ENCODE measurements at places on chromosomes 4 and X.

DNA sequence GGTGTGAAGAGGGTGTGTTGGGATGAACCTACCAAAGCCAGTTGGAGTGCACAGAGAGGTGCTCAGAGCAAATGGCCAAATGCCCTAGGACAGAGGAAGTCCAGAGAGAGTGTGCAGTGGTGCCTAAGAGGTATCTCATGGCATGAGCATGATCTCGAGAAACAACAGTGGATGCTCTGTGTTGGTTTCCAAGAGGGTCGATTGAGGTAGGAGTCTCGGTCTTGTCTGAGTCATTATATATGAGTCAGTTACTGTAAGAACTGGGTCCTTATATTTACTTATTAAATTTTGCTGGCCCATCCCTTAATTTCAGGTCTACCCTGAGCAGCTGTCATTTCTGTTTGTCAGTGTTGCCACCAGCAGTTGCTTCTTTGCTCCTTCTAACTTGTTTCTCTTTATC lies 86.6 kb upstream of the TMEM150C start:
- DNase-seq: no peak

DNA sequence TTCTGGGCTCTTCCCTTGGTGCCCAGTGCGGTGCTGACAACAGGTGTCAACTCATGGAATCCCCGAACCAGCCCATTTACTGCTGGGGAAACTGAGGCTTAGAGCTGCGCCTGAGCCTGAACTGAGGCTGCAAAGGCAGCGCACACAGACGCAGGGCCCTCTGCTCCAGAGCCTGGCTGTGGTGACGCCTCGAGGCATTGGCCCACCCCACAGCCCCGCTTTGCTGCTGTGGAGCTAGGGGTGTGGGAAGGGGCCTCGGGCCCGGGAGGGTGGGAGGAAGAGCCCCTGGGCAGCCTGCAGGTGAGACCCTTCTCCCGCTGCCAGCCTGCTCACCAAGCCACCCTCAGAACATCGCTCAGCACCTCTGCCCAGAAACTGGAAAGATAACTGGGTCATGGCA lies 97.4 kb upstream of the LRPAP1 start:
- DNase-seq: no peak

DNA sequence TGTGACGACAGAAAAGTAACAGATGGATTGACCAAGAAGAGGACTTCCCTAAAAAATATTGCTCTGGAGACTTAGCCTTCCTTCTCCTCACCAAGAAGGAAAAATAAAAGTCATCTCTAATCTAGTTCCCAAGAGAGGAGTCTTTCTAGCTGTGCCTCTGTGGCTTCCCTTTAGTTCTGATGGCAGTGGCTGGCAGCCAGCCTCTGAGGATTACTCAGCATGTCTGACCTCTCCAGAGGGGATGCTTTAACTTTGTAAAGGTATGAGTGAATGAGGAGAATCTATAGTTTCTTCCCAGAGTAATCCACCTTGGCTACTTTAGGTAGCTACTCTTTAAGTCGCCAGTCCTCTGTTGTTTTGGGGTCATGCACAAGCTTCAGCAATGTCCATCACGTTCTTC lies 163.9 kb upstream of the KIT start:
- no peak for DNase-seq

DNA sequence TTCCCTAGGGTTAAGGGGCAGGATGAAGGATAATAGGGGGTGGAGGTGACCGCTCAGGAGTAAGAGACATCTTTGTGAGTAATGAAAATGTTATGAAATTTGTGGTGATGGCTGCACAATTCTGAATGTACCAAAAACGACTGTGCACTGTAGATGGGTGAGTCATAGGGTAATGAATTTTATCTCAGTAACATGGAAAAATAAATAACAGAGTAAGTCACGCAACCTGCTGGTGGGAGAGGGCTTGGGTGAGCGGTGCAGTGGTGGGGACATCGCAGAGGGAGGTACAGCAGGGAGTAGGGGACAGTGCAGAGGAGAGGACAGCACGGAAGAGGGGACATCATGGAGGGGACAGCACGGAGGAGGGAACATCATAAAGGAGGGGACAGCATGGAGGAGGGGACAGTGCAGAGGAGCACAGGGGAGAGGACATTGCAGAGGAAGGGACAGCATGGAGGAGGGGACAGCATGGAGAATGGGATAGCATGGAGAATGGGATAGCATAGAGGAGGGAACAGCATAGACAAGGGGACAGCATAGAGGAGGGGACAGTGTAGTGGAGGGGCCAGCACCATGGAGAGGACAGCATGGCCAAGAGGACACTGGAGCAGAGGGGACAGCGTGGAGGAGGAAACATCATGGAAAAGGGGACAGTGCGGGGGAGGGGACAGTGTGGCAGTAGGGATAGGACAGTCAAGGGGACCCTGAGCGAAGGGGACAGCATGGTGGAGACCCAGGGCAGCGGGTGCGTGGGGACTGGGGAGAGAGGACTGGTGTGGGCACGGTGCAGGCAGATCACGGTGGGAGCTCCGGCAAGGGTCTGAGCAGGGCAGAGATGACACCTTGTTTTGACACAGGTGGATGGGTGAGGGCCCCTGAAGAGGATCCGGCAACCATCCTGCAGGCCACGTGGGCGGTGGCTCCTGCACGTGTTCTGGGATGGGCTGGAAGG lies 68.5 kb upstream of the MXD4 start:
- DNase-seq: peak; percentile 83

DNA sequence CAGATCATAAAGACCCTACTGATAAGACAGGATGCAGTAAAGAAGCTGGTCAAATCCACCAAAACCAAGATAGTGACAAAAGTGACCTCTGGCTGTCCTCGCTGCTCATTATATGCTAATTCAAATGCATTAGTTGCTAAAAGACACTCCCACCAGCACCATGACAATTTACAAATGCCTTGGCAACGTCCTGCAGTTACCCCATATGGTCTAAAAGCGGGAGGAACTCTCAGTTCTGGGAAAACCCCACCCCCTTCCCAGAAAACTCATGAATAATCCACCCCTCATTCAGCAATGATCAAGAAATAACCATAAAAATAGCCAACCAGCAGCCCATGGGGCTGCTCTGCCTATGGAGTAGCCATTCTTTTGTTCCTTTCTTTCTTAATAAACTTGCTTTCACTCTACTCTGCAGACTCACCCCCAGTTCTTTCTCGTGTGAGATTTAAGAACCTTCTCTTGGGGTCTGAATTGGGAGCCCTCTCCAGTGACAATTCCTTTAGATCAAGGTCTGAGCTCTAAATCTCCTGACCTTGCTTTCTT lies 217.1 kb upstream of the STS start:
- DNase-seq: no peak

- peak; percentile 32 for DNase-seq
Observed at GRCh38 chr4:81207828-81208227, 7.2 kb downstream of the PRKG2 start.

DNA sequence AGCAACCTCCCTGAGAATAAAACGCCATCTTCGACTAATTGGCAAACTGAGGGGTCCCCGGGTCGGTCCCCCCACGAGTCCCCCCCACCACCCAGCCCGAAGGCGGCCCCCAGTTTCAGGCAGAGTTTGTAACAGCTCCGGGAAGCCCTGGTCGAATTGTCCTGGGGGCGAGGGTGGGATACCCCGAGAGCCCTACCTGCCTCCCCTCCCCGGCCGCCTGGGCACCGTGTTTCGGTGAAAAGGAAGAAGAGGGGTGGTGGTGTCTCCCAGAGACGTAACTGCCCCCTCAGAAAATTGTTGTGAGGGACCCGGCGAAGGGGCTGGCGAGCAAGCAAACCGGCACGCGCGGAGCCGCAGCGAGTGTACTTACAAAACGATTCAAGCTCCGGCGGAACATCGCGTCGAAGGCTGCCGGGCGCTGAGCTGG lies 1.2 kb downstream of the ATP11C start:
- DNase-seq: no peak

GRCh38 chrX:110056419-110056818 lies 53.5 kb downstream of the TMEM164 start:
- DNase-seq: no peak

- no peak for DNase-seq
Observed at GRCh38 chr4:26139310-26139924, 181.4 kb upstream of the RBPJ start.

DNA sequence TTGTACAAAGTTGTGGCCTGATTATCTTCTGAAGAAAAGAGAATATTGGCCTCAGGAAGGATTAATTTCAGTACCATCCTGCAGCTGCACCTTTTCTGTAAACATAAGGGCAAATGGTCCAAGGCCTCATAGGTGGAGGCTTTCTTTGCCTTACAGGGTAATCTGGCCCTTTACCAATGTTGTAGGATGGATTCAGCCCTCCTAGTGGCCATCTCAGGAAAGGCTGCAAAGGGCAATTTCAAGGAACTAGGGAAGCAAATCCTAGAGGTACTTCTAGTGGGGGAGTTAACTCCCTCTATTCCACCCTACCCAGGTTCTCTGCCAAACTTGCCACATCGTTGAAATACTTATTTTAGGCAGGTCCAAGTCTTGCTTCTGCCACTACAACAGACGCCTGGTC lies 57.6 kb downstream of the UGT2B11 start:
- no peak for DNase-seq

DNA sequence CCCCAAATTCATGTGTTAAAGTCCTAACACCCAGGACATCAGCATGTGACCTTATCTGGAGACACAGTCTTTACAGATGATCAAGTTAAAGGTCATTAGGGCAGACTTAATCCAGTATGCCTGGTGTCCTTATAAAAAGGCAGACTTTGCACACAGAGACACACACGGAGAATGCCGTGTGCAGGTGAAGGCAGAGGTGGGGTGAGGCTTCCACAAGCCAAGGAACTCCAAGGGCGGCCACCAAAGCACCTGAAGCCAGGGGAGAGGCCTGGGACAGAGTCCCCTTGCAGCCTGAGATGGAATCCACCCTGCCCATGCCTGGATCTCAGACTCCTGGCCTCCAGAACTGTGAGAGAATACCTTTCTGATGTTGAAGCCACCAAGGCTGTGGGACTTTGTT lies 26.1 kb upstream of the SORCS2 start:
- no peak for DNase-seq

DNA sequence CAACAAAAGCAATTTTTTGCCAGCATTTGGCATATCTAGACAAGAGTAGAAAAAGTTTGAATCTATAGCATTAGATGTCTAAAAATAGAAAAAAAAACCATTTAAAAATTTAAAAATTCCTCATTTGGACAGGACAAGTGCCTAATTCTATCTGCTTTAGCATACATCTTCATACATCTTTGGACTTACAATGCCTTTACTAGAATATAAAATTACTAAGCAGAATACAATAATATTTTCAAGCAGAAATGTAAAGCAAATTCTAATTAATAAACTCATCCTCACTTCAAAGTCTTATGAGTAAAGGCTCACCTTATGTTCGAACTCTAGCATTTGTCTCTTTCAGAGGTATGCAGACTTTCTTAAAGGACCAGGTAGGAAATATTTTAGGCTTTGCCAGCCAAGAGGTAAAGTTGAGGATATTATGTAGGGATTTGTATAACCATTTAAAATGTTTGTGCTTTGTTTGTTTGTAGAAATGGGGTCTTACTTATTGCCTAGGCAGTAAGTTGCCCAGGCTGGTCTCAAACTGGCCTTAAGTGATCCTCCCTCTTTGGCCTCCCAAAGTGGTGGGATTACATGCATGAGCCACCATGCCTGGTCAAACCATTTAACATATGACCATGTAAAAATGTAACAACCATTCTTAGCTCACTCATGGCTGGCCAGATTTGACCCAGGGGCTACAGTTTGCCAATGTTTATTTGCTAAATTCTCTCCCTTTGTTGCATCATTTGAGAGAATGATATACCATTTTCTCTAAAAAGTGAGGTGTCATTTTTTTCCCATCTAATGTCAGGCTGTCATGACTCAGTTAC lies 29.1 kb downstream of the UGDH start:
- DNase-seq: no peak

- no peak for DNase-seq
Observed at GRCh38 chr4:29047341-29048041, 1672.7 kb upstream of the PCDH7 start.
